ENCODE measurements at places on chromosomes 12 and 14.
A peak's percentile ranks its signal among the peaks of the same experiment; 100 is the strongest.

DNA sequence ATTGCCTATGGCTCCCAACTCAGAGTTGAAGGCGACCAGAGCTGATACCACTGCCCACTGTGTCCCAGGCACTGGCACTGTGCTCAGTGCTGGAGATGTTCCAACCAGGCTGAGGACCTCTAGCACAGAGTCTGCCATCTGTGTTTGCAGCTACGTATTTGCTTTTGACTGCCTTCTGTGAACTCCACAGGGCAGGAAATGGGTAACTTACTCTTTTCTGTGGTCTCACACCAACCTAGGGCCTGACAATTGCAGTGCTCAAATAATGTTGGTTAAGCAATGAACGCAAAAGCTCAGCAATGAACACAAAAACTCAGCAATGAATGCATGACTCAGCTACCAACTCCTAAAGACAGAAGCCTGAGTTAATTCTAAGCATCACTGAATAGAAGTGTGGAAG lies 202.8 kb downstream of the NUAK1 start:
- DNase-seq = peak; percentile 54

- DNase-seq = no peak
These were observed 1.5 kb downstream of the MYL6 start for GRCh38 chr12:56159482-56160192.

DNA sequence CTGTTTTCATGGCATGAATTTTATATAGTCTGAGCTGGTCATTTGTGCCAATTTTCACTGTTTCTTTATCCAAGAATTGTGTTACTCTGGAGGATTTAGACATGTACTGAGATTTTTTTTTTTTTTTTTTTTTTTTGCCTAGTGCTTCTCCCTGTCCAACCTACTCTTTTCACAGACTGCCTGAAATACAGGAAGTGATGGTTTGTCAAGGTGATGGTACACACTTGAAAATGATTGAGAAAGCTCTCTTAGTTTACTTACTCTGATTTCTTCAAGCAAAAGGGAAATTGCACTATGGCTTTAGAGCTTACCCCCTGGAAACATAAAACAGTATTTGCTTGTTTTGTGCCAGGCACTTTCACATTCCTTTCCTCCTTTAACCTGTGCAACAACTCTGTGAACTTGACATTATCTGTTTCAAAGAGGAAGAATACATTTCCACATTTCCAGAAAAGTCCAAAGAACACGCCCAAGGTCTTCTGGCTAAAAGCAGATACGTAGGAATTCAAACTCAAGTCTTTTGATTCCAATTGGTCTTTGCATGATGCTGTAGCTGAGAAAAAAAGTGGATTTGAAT lies 181.1 kb downstream of the SLC15A5 start:
- no peak for DNase-seq

DNA sequence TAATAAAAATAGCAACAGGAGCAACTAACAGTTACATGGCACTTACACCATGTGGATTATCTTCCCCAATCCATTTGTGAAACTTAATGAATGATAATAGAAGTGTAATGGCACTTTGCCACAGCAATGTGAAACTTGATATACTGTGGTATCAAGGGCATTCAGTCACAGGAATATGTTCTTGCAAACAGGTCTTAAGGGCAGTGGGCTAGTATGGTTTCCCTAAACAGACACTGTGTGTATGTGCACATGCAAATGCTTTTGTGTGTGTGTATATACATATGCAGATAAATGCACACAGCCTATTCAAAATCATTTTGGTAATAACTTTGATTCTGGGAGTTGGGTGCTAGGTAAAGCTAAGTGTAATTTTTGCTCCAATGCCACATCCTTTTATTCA lies 26.2 kb upstream of the ARHGAP5 start:
- DNase-seq = no peak

DNA sequence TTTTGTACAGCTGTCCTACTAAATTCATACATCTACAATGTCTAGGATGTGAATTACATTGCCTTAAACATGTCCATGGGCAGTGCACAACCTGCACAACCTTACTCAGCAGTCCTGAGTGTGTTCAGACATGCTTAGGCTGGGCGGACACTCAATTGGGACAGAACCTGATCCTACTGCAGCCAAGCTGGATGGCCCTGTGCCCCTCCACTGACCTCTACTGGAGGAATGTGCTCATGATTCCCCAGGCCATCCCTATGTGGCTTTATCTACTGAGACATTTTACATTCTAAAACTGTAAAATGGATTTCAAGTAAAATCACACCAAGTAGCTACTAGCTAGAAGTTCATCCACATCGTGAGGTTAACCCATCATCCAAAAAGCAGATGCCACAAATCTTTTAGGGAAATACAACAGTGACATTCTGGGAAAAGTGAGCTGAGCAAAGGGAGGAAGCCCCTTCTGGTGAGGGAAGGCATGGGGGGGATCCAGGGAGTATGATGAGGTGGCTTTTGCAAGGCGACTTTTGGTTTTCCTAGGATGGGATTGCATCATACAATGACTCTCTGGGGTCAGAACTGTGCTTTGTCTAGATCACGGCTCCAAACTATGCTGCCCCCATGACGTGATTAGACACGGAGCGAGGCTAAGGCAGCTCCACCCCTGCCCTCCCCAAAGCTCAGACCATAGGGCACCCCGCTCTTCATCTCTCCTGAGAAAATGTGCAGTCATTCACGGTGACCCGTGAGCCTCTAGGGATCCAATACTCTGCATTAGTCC lies 911.7 kb upstream of the TMEM132C start:
- DNase-seq = peak; percentile 52

DNA sequence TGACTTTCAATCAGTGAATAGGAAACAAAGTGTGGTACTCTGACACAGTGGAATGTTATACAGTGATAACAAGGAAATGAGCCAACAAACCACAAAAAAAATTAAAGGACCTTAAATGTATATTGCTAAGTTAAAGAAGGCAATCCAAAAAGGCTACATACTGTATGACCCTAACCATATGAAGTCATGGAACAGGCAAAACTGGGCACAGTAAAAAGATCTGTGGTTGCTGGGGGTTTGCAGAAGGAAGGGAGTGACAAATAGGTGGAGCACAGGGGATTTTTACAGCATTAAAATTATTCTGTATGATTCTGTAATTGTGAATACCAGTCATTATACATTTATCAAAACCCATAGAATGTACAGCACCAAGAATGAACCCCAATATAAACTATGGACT lies 112.6 kb downstream of the KCNC2 start:
- peak; percentile 48 for DNase-seq

- peak; percentile 28 for DNase-seq
These were observed 234.9 kb downstream of the SNAPC1 start for GRCh38 chr14:61997161-61997560.

GRCh38 chr12:70719071-70719470 lies 81.8 kb upstream of the PTPRB start:
- no peak for DNase-seq

DNA sequence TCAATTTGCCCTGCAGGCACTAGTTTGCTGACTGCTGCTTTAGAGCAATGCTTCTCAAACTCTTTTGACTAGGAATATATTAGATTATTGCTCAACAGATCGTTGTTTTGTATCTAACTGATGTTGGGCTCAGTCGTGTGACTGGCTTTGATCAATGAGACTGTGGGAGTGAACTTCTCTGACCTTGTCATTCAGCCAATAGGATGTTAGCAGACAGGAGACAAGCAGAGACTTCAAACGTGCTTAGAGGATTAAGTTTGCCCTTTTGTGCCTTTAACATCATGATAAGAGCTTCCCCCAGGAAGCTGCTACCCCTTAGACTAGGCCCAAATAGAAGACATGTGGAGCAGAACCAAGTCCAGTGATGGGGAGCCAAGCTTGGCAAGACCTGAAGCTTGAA lies 76.7 kb upstream of the ELK3 start:
- no peak for DNase-seq

DNA sequence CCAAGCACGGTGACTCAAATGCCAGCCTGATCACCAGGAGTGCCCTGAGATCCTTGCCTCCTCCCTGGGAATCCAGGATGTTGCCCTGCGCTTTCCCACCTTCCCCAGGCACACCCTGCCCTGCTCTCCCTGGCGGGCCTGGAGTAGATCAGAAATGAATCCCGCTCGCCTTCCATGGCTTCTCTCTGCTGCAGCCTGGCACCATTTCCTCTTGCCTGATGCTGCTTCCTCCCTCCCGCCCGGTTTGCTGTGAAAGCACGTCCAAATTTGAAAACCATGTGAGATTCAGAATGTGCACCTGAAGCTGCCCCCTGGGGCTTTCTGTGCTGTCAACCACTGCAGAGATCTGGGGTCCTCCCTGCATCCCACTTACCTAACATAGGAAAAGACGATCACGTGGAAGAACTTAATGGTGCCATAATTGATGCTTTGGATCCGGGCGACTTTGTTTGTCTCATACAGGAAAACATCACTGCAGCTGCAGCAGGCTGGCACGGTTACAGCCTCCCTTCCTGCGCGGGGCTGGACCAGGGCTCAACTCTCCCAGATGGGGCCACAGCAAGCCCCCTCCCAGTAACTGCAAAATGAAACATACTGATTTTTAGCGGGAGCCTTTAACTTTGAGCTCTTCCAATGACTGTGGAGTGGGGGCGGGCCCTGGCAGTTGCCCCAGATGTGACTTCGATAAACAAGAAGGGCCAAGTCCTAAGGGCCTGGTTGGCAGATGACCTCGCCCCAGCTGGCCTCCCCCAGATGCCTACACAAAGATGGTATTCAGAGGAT lies 24.9 kb upstream of the C12orf76 start:
- peak; percentile 36 for DNase-seq

DNA sequence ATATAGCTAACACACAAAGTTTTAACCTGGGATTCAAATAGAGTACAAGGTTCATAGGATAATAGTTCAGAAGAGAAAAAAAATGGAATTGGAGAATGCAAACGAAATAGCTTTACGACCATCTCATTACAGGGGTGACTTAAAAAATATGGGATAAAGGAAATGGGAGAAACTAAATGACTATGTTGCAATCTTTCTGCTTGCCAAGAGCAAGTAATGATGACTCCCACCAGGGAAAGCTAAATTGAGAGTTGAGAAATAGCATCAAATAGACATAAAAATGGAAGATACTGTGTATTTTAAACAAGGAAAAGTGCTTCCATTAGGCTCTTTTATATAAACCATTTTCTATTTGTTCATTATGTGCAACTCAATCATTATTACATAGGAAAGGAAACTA lies 155.7 kb upstream of the ATXN7L3B start:
- DNase-seq = no peak

- peak; percentile 20 for DNase-seq
These were observed 9.4 kb upstream of the RPS6KL1 start for GRCh38 chr14:74932401-74932901.

DNA sequence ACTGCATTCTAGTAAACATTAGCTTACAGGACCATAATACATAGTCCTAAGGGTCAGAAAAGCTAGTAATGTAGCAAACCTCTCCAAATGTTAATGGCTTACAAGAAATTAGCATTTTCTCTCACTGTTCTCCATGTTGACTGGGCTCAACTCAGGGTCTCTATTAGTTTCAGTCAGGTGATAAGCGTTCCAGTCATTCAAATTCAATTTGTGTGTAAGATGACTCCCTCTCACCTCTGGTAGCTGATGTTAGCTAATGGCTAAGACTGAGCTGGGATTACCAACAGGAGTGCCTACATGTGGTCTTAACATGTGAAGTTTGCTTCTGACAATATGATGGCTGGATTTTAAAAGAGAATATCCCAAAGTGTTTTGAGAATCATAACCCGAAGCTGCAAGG lies 630.5 kb upstream of the USP15 start:
- DNase-seq = no peak

- DNase-seq = no peak
These were observed 66.4 kb upstream of the DCN start for GRCh38 chr12:91249054-91249453.

DNA sequence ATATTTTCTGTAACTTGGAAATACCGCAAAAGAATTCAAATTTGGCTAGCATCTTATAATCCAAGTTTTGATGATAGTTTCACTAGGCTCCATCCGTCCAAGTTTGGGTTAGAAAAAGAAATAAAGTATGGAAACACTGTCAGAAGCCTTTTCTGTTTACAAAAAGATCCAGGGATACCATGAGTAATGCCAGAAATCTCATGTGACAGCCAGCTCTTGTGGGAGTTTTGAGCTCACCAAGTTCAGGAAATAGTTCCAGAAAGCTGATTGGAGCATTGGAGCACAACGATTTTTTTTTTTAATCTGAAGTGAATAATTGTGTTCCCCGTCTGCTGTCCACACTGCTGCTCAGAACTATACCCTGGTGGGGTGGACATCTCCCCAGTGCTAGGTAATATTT lies 229.7 kb upstream of the NPAS3 start:
- DNase-seq = peak; percentile 72

GRCh38 chr14:74429221-74429691 lies 3.2 kb upstream of the SYNDIG1L start:
- DNase-seq = no peak

DNA sequence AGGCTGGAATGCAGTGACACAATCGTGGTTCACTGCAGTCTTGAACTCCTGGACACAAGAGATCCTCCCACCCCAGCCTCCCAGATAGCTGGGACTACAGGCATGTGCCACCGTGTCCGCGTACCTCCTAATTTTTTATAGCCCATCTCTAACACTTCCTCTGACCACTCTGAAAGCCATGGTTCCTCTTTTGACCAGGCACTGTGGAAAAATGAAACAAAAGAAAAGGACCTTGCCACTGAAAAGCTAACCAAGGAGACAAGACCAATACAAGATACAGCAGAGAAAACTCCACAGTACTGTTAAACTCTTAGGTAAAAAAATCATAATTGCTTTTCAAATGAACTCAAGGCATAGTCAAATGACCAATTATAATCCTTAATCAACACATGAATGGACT lies 233.3 kb downstream of the NEDD1 start:
- no peak for DNase-seq

DNA sequence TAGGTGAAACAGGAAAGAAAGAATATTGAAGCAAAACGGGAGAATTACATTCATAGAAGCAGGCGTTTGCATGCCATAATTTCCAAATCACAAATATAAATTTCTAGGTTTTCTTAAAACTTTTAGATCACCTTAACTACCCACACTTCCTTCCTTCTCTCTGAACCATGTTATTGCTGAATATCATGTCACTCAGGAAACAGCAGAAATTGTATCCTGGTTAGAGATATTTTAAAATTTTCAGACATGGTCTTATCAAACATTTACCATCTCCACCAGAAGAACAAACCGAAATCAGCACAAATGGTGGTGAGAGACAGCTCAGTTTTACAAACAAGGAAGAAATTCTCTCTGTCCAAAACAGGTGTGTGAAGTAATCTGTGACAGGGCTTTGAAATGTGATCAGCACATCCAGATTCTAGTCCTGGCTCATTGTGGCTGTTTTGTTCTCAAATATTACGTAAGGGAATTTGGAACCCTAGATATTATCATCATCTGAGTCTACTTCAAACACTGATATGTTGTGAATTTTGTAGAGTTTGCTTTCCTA lies 16.3 kb downstream of the TESPA1 start:
- no peak for DNase-seq

Data from ELR (cell line).